Right forelimb (tissue), 1 donor: ENCODE measurements at places on chromosomes 3 and 15.

GRCh38 chr15:66720206-66721010 lies 18.4 kb downstream of the SMAD6 start:
- no peak for DNase-seq

GRCh38 chr3:42036483-42036823 lies 54.7 kb upstream of the TRAK1 start:
- DNase-seq: no peak

GRCh38 chr3:89606151-89606550 lies 498.7 kb downstream of the EPHA3 start:
- DNase-seq: no peak

- DNase-seq: no peak
Observed at GRCh38 chr15:79083154-79083553, 7.4 kb downstream of the RASGRF1 start.

DNA sequence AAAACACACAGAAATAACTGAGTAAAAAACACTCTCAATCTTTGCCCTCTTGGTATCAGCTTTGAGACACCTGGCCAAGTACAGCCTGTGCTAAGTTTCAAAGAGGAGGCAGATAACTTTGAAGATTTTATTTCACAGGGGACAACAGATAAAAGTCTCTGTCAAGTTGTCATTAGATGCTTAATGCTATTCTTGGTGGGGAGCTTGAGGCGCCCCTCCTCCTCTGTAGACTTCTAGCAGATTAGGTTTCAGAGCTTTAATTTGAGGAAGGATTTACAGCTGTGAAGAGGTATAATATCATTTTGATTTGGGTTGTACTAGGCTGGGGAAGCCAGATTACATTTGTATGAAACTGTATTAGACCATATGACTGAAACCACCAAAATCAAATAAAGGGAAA lies 620.3 kb downstream of the FHIT start:
- DNase-seq: no peak

GRCh38 chr15:73951601-73952000 lies 25.3 kb downstream of the LOXL1 start:
- DNase-seq: no peak

GRCh38 chr3:101212730-101213129 lies 107.6 kb downstream of the IMPG2 start:
- DNase-seq: no peak

- no peak for DNase-seq
Observed at GRCh38 chr3:177405191-177405672, 207.9 kb upstream of the TBL1XR1 start.

DNA sequence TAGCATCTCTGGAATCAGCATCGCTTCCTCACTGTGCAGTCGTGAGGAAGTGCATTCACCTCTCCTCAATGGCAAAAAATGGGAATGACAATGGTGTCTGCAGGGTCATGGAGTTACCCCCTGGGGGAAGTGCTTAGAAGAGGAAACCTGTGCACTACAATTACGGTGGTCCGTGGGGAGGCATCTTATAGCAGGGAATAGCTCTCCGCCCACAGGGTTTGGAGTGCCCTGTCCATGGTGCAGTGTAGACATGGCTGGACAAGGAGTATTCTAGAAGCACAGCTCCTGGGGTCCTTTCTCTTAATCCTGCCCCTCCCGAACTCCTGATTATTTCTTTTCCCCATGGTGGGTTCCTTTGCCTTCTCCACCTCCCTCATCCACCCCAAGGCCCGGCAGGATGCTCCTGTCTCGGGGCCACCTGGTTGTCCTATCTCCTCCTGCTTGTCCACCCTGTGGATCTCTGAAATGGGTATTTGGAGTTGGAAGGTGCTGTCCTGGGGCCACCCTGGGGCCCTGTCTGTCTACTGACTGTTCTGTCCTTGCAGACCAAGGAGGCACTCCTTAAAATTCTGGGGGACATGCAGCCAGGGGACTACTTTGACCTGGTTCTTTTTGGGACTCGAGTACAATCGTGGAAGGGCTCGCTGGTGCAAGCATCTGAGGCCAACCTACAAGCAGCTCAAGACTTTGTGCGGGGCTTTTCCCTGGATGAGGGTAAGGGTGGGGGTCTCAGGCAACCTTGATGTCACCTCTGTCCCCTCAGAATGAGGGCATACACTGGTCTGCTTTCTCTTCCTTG lies 5.2 kb downstream of the ITIH1 start:
- peak; percentile 18 for DNase-seq

DNA sequence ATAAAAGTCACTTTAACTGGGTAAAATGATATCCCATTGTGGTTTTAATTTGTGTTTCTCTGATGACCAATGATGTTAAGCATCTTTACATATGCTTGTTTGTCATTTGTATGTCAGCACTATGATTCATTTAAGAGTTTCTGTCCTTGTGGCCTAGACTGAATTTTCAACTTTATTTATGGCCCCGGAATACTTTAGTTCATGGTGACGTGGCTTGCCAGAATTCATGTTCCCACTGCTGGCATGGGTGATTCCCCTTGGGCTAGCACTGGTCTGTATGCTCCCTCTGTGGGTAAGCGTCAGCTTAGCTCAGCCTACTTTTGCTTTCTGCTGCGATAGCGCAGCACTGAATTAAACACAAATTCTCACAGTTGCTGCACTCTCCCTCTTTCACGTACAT lies 436.3 kb upstream of the SGO1 start:
- no peak for DNase-seq

- no peak for DNase-seq
Observed at GRCh38 chr3:148958696-148959095, 32.6 kb upstream of the GYG1 start.

GRCh38 chr15:82114660-82115059 lies 68.8 kb upstream of the MEX3B start:
- DNase-seq: no peak

GRCh38 chr3:64530434-64531049 lies 157.3 kb downstream of the ADAMTS9 start:
- DNase-seq: peak; percentile 69

- no peak for DNase-seq
Observed at GRCh38 chr3:132694991-132695390, 27.2 kb downstream of the NPHP3 start.

- no peak for DNase-seq
Observed at GRCh38 chr15:56249092-56249491, 5.4 kb upstream of the RFX7 start.

DNA sequence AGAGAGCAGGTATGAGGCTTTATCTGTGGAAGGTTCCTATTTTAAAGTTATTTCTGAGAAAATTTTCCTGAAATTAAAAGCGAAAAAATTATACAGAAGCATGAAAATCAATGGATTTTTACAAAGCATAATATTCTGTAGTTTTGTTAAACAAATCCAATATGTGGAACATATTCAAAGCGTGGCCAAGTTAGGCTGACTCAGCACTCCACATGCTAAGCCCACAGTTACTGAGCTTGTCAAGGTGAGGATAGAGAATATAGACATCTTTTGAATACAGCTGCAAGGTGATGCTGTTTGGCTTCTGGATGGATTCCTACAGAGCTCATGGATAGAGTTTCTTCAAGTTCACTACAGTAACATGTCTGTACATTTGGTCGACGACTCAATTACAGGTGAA lies 302.5 kb downstream of the C3orf38 start:
- no peak for DNase-seq

DNA sequence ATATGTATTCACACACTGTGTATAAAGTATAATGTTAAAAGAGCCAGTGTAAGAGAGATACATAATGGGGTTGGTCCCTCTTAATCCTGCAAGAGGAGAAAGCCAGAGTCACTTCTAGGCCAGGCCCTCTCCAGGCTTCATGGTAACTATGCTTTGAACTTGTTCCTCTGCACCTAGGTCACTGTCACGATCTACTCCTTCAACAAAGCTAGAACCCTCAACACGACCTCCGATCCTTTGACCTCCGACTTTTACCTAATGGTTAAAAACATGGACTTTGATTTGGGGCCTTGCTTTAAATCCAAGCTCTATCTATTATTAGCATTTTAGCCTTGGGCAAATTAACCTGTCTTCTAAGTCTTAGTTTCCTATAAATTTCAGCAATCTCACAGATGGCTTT lies 153.9 kb upstream of the NR2E3 start:
- no peak for DNase-seq

- DNase-seq: no peak
Observed at GRCh38 chr3:160444411-160444810, 5.2 kb downstream of the TRIM59 start.

- no peak for DNase-seq
Observed at GRCh38 chr15:60563066-60563465, 84.1 kb upstream of the ICE2 start.

- DNase-seq: no peak
Observed at GRCh38 chr15:85950101-85950500, 129.6 kb upstream of the AGBL1 start.

DNA sequence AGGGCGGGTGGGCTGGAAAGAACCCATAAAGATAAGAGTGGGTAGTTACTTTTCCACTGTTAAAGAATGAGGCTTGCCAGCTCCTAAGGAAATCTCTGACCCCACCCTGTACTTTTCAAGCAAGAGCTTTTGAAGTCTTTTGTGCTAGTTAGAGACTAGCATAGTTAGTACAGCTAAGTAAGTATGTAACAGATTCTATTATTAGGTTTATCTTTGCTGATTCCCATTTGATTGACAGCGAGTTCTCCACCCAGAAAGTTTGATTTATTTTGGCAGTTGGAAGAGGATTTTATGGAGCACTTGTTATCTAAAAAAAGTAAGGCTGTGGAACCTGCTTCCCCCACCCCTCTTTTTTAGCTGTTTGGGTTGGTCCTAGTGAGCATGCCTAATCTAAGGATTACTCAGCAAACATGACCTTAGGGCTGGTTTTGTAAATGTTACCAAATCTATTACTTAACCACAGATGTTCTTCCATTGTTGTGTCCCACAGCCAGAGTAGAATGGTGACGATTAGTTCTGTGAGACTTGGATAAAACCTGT lies 57.6 kb downstream of the FNDC3B start:
- no peak for DNase-seq

DNA sequence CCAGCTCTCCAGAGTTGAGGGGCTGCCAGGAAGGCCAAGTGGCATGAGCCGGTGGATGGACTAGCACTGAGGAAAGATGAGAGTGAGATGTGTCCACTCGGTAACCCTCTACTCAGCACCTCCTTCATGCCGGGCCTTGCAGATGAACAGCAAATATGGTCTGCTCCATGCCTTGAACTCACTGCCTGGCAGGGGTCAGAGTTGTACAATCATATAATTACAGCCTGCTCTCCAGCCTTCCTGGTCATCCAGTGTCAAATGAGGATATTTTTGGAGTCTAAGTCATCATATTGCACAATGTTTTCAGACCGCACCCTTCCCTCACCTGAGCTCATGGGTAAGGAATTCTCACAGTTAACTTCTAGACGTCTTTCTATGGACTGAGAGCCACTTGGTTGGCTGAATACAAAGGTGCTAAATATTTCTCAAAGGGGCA lies 4.9 kb downstream of the MGLL start:
- no peak for DNase-seq

GRCh38 chr15:78752492-78753358 lies 58.5 kb downstream of the ADAMTS7 start:
- DNase-seq: no peak

DNA sequence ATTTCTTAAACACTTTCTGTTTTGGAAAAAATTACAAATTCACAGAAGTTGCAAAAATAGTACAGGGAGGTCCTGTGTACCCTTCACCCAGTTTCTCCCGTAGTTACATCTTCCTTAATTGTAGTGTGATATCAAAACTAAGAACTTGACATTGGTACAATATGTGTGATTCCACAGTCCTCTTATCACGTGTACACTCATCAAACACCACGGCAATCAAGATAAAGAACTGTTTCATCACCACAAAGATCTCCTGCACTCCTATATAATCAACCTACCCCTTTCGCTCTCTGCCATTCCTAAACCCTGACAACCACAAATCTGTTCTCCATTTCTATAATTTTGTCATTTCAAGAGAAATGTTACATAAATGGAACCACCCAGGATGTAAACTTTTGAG lies 31.4 kb downstream of the POMGNT2 start:
- DNase-seq: no peak

DNA sequence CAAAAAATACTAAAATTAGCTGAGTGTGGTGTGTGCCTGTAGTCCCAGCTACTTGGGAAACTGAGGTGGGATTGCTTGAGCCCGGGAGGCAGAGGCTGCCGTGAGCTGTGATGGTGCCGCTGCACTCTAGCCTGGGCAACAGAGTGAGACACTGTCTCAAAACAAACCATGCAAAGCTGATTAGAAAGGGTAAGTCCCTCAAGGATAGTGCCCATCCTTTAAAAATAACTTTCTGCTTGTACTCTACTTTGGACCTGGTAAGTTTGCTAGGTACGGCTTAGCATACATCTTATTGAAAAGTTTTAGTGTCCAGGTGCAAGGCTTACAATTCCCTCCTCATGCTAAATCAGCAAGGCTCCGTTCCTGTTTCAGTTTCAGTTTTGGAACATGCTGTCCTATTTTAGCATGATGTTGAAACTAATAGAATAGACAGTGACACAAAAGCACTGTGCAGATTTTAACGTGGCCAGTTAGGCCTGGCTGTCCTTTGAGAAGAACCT lies 21.4 kb downstream of the FEM1B start:
- DNase-seq: no peak

DNA sequence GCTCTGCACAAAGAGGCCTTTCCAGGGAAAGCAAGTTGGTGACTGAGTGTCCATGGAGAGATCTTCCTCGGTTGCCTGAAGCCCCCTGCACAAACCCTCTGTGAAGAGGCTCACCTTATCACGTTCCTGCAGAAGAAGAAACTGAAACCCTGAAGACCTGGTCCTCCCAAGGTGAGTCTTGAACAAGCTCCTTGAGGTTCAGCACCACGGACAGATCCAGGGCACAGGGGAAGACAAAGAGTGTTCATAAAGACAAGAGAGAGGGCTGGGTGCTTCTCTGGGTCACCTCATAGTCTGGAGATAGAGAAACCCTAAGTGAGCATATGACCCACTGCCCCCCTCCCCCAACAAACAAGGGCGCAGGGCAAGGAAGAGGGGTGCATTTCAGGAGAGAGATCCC lies 21.7 kb upstream of the TBC1D21 start:
- DNase-seq: peak; percentile 63

GRCh38 chr3:39814007-39814406 lies 4.6 kb downstream of the MYRIP start:
- no peak for DNase-seq

- DNase-seq: no peak
Observed at GRCh38 chr15:44102675-44103254, 92.3 kb downstream of the FRMD5 start.

DNA sequence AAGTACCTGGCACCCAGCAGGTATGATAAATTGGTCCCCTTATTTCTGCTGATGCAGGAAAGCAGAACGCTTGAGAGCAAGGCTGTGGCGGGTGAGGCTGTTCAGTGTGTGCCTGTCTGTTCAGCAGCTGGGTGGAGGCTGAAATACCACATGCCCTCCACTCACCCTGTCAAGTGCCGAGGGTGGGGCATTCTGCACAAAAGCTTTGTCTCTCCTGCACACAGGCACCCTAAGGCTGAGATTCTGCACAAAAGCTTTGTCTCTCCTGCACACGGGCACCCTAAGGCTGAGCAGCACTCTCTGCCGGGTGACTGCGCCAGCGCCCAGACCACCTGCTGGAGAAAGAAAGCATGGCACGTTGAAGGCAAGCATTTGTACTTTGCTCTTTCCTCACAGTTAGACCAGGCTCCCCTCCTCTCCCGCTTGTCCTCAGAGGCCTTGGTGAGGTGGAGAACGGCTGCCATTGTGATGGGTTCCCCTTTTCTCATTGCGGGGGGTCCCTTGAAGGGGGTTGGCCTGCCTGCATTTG lies 97.5 kb downstream of the BDH1 start:
- no peak for DNase-seq

GRCh38 chr15:41777421-41777973 lies 3.2 kb downstream of the MAPKBP1 start:
- no peak for DNase-seq

GRCh38 chr3:54873059-54874010 lies 54.5 kb downstream of the LRTM1 start:
- no peak for DNase-seq
